ENCODE measurements at places on chromosomes 1 and 21.

- no peak for DNase-seq
Measured at GRCh38 chr1:16946646-16947045, 24.9 kb downstream of the CROCC start.

DNA sequence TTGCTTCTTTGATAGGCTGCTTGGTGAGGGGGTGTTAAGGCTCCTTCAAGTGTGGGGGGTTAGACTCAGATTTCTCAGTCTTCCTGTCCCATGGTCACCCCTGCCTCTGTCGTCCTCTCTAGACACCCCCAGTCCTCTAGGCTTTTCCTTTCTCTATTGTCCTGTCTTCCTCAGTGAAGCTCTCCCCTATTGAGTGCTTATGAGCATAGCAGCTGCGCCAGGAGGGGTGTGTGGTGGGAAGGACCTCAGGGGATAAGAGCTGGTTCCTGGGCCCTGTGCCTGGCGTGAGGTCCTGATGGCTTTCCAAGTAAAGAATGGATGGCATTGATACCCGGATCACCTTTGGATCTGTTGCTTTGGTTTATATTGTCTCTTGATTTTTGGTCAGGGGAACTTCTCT is 69.1 kb downstream of the DIP2A start:
- no peak for DNase-seq

- DNase-seq = peak; percentile 52
Measured at GRCh38 chr1:17419626-17420328, 19.7 kb downstream of the RCC2 start.

DNA sequence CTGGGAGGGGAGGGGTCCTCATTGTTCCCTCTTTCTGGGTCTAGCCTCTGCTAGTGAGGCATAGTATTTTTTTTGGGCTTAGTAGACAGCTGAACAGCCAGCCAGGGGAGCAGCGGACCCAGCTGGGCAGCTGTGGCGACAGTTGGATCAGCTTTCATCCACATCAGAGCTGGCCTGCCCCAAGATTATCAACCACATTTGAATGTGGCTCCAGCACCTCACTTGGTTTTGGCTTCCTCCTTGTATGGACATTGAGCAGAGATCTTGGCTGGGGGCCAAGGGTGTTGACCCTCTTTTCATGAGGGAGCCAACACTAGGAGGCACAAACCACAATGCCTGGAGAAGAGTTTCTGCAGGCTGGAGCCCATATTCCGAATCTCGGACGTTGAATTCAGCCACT is 25.0 kb downstream of the WNT4 start:
- DNase-seq = no peak

- DNase-seq = no peak
Measured at GRCh38 chr1:116697548-116698243, 30.2 kb upstream of the IGSF3 start.

DNA sequence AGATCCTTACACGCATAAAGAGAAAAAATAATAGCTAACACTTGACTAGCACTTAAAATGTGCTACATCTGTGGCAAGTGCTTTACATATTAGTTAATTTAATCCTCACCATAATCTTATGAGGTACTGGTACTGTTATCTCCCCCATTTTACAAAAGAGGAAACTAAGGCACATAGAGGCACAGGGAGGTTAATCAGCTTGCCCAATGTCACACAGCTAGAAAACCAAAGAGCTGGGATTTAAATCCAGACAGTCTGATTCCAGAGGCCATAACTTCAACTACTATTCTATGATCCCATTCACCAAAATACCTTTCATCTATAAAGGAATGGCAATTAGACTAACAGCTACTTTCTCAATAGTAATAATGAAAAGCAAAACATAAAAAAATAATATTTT is 11.7 kb downstream of the SPOCD1 start:
- DNase-seq = no peak

DNA sequence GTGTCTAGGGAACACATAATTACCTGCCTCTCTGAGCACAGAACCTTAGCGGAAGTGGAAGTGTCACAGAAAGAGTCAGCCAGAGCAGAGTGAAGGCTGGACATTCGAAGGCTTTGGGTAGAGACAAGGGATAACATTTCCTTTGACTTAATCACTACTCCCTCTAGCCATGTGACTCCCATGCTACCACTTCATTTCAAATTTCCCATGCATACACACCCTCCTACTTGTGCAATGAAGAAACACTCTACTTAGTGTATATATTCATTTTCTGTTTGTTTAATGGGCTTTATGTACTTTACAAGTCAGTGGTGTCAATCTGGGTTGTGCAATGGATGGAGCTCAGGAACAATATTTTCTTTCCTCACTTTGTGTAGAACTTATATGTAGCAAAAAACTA is 6.9 kb downstream of the ANKRD35 start:
- DNase-seq = no peak

- no peak for DNase-seq
Measured at GRCh38 chr1:194184425-194184824, 998.0 kb upstream of the B3GALT2 start.

DNA sequence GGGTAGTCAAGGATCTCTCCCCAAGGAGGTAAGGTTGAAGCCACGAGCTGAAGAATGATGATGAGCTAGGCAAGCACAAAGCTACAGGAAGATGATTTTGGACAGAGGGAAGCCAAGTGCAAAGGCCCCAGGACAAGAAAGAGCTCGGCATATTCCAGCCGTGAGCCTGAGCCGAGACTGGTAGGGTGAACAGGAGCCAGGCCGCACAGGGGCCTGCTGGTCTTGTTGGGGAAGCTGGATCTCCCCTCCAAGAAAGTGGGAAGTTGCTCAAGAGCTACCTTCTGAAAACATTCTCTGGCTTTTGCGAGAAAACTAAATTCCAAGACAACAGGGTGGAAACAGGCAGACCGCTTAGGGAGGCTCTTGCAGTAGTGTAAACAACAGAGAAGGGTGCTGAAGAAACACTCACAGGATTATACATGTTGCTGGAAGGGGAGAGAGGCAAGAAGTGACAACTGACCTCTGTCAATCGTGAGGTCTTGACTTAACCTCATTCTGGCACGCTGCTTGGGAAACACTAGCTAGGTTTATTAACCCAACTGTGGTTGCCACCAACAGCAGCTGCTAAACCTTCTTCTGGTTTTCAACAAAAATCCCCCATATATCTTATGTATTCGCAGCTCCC is 625.2 kb downstream of the SMYD3 start:
- DNase-seq = no peak

GRCh38 chr1:28855046-28855445 is 43.1 kb downstream of the OPRD1 start:
- DNase-seq = no peak

DNA sequence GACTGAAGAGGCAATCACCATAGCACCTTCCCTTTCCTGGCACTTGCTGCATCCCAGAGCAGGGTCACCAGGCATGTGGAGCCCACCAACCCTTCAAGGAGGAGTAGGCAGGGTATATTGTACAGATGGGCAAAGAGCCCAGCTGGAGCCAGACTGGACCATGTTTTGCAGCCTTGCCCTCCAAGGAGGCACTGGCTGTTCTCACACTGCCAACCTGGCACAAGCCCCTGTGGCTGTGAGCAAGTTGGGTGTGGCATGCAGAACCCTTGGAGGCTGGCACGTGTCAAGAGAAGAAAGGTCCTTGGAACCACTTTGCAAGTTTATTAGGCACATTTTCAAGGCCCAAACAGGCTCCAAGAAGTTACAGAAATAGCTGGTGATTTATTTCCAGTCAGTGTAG is 146.4 kb downstream of the FOXD2 start:
- no peak for DNase-seq

- DNase-seq = no peak
Measured at GRCh38 chr1:206037581-206037980, 13.9 kb upstream of the CTSE start.

DNA sequence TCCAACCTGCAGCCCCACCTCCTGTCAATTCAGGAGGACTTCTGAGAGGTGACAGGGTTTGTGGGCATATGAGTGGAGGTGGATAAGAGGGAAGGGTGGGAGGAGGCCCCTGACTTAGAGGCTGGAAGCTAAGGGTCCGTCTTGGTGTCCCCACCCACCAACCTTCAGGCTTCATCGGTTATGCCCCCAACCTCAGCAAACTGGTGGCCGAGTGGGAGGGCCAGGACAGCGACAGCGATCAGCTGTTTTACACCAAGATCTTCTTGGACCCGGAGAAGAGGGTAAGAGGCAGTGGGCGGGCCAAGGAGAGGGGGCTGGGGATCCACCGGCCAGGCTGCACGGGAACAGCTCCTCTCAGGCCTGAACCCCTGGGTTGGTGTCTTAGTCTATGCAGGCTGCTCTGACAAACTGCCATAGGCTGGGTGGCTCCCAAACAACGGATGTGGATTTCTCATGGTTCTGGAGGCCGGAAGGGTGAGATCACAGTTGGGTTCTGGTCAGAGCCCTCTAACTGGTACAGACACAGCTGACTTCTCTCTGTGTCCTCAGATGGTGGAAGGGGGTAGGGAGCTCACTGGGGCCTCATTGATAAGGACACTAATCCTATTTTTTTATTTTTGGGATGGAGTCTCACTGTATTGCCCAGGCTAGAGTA is 18.1 kb downstream of the PLOD1 start:
- DNase-seq = no peak
